Smooth muscle cell of trachea (primary cell): ENCODE measurements at places on chromosomes 7 and 10. TPM values are rescaled to one million over a fixed set of nuclear protein-coding genes. Genes with fewer than 3 reads are reported as not detected.

The EBLN1 gene
- not detected in 2 replicates for total RNA-seq

The EMX2 gene
- total RNA-seq, result not detected in 2 replicates

The HMX3 gene
- not detected in 2 replicates for total RNA-seq

The RPS24 gene
- 1,902 and 2,033 TPM in 2 replicates for total RNA-seq

The GHRHR gene
- total RNA-seq, result not detected in 2 replicates

The ARHGEF35 gene
- total RNA-seq, result 2.3 and 2.8 TPM in 2 replicates

The ENTPD1 gene
- total RNA-seq, result 0.50 and 1.6 TPM in 2 replicates

The ANKRD61 gene
- total RNA-seq, result not detected in 2 replicates

The RBP3 gene
- total RNA-seq, result not detected in 2 replicates

The ZNF716 gene
- not detected in 2 replicates for total RNA-seq

The HOXA3 gene
- 2.6 and 3.0 TPM in 2 replicates for total RNA-seq

The FFAR4 gene
- total RNA-seq, result not detected in 2 replicates

The MINDY4 gene
- total RNA-seq, result 8.6 and 9.8 TPM in 2 replicates

The ZDHHC4 gene
- 59.9 and 77.7 TPM in 2 replicates for total RNA-seq

The FAM180A gene
- 68.3 and 80.0 TPM in 2 replicates for total RNA-seq

The SH2D4B gene
- not detected in 2 replicates for total RNA-seq

The PRR15 gene
- total RNA-seq, result not detected in 2 replicates

The PLAU gene
- total RNA-seq, result 67.8 and 114 TPM in 2 replicates

The SUPV3L1 gene
- 29.2 and 29.8 TPM in 2 replicates for total RNA-seq

The C10orf67 gene
- under 0.01 and 0.44 TPM in 2 replicates for total RNA-seq

The SPDYE2B gene
- total RNA-seq, result not detected in 2 replicates

The FAM241B gene
- 0.29 TPM in 1 of 2 replicates, not detected in the other for total RNA-seq

The IGFBP3 gene
- total RNA-seq, result 11.6 and 33.7 TPM in 2 replicates

The LIPK gene
- not detected in 2 replicates for total RNA-seq

The CRYGN gene
- total RNA-seq, result 0.58 and 0.83 TPM in 2 replicates

The SFR1 gene
- total RNA-seq, result 5.5 and 16.9 TPM in 2 replicates

The ELOVL3 gene
- 0.83 TPM in 1 of 2 replicates, not detected in the other for total RNA-seq

The H2BK1 gene
- not detected in 2 replicates for total RNA-seq

The STEAP1B gene
- 11.9 and 25.9 TPM in 2 replicates for total RNA-seq

The SRRM3 gene
- 0.58 and 2.8 TPM in 2 replicates for total RNA-seq

The HOXA5 gene
- total RNA-seq, result 10.8 and 16.7 TPM in 2 replicates

The LMOD2 gene
- not detected in 2 replicates for total RNA-seq
